Esophagus squamous epithelium (tissue), 5 donors: ENCODE measurements at places on chromosomes 6 and 20.

- no peak for DNase-seq
These were observed 291.9 kb downstream of the PLCB1 start for GRCh38 chr20:8424010-8424409.

- DNase-seq, result no peak
These were observed 165.6 kb downstream of the ZFP64 start for GRCh38 chr20:52025938-52026337.

- DNase-seq, result no peak
These were observed 50.7 kb upstream of the UTRN start for GRCh38 chr6:144234399-144234798.

DNA sequence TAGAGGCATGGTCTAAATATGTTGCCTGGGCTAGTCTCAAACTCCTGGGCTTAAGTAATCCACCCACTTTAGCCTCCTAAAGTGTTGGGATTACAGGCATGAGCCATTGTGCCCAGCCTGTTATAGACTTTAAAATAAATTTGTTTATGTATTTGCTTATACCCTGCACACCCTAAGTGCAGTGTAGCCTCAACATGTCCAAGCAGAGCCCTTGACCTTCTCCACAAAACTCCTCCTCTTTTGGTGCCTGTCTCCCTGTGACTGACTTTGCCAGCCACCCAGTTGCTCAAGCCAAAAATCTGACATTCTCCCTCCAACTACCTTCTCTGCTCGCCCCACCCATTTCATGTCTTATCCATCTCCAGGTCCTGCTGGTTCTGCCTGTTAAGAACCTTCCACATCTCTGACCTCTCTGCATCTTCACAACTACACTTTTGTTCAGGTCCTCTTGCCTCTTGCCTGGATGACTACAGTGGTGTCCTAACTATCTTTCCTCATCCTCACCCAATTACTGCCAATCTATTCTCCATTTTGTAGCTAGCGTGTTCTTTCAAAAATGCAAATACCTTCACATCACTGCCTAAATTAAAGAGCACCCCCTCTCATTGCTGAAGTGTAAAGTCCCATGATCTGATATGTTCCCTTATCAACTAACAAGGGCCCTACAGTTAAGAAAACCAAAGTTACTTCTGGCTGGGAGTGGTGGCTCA is 11.2 kb upstream of the KIFC1 start:
- no peak for DNase-seq

- DNase-seq, result no peak
These were observed 98.1 kb upstream of the PTPN1 start for GRCh38 chr20:50412069-50412468.
